ENCODE measurements at places on chromosomes 3 and 15.

- DNase-seq, result no peak
Observed at GRCh38 chr3:184525337-184526087, 36.1 kb upstream of the EPHB3 start.

DNA sequence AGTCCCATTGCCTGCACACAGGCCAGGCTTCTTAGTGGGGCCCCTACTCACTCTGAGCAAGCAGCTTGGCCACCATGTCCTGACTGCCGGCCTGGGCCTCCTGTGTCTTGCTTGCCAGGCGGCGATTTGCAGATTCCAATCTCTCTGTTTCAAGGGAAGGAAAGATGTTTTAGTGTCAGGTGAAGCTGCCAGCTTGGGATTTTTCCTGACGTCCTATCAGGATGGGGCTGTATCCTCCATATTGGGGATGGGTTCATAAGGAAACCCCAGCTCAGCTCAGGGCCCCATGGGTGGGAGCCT lies 8.5 kb downstream of the AMOTL2 start:
- no peak for DNase-seq

- DNase-seq, result no peak
Observed at GRCh38 chr15:55683376-55683775, 59.6 kb downstream of the PRTG start.

GRCh38 chr3:130738241-130738640 lies 8.4 kb downstream of the PIK3R4 start:
- no peak for DNase-seq

- DNase-seq, result no peak
Observed at GRCh38 chr3:117534138-117534537, 824.6 kb downstream of the TUSC7 start.

DNA sequence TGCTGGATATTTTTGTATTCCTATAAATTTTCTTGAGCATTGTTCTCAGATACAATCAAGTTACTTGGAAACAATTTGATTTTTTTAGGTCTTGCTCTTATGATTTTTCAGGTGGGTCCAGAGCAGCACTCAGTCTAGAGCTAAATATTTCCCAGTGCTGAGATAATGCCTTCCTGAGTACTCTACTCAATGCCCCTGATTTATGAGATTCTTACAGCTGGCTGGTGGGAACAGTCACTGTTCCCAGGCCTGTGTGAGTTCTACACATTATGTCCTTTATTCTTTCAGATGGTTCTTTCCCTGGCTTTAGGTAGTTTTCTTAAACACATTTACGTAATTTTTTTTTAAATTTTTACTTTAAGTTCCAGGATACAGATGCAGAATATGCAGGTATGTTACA lies 51.0 kb upstream of the EIF5A2 start:
- DNase-seq, result no peak

GRCh38 chr3:13827699-13828098 lies 52.2 kb downstream of the WNT7A start:
- no peak for DNase-seq

DNA sequence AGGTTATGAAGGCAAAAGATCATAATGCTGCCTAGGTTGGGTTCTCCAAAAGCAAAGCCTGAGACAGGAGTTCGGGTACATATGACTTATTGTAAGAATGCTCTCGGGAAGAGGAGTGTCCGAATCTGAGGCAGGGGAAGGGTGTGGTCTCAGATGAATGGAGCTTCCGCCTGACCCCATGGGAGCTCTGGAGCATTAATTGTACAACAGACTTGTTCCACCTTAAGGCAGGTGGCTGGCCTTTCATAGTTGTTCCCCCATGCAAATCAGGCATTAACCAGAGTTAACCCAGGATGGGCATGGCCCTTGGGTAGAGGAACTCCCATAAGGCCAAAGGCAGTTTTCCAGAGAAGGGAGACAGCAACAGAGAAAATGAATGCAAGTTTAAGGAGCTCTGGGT lies 170.6 kb downstream of the MYRIP start:
- no peak for DNase-seq

DNA sequence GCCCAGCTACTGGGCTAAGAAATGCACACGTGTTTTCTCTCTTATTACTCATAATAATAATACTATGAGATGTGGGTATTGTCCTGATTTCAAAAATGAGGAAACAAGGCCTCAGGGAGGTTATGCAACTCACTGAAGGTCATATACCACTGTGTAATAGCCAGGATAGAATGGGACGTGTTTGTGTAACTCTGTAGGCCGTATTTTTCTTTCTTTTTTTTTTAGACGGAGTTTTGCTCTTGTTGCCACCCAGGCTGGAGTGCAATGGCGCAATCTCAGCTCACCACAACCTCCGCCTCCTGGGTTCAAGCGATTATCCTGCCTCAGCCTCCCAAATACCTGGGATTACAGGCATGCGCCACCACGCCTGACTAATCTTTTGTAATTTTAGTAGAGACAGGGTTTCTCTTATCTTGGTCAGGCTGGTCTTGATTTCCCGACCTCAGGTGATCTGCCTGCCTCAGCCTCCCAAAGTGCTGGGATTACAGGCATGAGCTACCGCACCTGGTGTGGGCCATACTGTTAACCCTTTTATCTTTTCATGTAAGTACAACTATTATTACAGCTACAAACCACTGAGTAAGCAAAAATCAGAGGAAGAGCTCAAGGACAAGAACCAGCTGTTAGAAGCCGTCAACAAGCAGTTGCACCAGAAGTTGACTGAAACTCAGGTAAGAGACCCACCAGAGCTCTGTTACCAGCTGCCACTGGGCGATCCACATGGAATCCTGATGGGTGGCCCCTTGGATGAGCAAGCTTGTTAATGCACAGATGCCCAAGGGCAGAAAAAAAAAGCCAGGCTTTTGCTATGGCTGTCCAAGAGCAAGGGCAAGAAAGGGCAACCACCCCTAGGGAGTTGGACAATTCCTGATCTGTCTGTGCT lies 6.7 kb downstream of the KNSTRN start:
- no peak for DNase-seq

GRCh38 chr3:101896083-101896757 lies 46.9 kb downstream of the NFKBIZ start:
- DNase-seq, result no peak

- DNase-seq, result peak; percentile 66
Observed at GRCh38 chr3:58034738-58035523, 26.7 kb downstream of the FLNB start.
